GM12865 (cell line): ENCODE measurements at places on chromosomes 13 and 19.

DNA sequence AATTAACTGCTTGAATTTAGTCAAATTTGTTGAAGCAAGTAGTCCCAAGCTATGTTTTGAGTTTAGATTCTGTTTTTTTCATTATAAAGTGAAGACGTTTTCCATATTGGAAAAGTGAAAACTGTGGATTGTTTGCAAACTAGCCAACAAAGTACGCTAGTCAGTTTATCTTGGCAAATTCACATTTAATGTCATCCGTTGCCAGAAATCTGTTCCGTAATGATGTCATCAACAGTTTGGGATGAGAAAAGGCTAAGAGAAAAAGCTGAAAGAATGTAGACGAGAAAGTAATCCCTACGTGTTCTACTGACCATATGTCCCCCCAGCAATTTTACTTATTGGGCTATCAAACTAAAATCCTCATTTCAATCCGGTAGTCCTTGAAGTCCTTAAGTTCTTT is 419.6 kb downstream of the GPC6 start:
- DNase-seq: no peak

DNA sequence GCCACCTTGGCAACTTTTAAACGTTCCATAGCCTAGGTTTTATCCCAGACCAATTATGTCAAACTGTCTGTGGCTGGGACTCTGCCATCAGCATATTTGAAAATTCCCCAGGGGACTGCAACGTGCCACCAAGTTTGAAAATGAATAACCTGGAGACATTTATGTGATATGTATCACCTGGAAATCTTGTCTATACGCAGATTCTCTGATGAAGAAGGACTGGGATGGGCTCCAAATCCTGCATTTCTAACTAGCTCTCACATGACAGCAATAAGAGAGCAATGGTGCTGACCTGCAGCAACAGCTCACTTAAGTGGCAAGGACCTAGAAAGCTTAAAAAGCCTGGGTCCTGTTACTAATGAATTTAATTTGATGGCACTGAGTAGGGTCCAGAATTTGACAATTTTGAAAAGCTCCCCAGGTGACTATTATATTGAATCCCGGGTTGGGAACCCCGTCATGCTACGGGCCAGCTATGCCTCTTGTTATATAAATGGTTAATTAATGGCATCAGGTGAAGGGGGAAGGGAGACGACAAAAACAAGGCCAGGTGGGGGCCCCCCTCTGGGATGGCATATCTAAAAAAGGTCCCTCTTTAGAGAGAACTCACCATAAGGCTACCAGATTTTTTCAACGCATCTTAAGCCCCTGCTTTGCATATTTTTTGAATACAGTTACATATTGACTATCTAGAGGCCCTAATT is 213.7 kb downstream of the ZIC5 start:
- no peak for DNase-seq

DNA sequence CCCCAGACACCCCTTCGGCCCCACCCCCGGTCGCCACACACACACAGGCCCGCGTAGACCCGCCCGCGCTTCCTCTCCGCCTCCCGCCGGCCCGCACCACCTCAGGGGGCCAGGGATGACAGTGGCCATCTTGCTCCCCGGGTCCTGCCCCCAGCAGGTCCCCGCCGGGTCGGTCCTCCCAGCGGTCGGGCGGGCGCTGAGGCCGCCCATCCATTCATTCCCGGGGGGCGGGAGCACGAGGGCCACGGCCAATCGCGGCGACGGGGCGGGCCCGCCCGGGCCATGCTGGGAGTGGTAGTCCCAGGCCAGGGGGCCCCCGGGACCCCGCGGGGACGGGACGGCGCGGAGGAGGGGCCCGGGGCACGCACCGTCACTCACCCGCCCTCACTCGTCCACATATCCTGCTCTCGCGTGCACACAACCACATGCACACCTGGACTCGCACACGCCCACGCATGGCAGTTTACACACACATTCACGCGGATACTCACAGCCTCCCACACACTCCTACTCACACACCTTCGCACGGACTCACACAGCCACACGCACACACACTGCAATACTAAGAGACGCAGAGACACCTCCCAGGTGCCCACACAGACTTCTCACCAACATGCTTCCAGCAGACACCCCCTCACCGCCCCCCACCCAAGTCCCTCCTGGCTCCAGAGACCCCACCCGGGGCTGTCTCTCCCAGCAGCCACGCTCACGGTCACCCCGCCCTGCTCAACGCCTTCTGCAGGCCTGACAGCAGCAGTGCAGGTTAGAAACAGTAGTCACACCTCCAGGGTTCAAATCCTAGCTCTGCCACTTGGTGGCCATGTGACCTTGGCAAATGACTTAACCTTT is at the start of gene DPF1:
Gene DPF1, minus strand, starts transcription at position 209 of the 849 bp plus-strand sequence. Its CDS starts 80 bp downstream, at position 129.
- peak; percentile 86 for DNase-seq

- peak; percentile 35 for DNase-seq
Measured at GRCh38 chr13:23656637-23657371, 86.6 kb downstream of the TNFRSF19 start.

DNA sequence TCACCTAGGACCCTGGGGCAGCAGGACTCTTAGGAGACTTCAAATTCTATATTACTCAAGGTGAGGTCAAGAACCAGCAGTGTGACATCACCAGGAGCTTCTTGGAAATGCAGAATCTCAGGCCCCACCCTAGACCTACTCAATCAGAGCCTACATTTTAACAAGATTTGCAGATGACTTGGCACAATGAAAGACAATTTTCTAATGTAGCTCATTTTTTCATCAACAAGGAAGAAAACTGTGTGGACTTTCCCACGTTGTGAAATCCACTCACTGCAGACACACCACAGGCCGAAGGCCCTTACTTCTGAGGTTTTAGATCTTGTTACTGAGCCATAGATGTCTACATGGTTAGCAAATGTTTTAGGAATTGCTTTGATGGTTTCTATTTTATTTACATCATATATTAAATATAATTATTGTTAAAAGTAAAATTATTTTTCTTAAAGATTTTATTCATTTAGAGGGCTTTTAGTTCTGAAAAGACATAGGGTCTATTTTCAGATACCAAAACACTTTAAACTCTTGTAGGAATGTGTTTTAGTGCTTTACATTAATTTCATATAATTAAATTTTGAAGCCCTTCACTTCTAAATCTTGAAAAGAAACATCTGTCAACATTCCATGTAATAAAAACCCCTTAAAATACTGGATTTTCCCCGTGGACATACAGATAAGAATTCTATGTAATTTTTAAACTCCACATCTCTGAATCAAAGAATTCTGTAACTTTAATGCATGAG is 18.5 kb upstream of the STARD13 start:
- no peak for DNase-seq

DNA sequence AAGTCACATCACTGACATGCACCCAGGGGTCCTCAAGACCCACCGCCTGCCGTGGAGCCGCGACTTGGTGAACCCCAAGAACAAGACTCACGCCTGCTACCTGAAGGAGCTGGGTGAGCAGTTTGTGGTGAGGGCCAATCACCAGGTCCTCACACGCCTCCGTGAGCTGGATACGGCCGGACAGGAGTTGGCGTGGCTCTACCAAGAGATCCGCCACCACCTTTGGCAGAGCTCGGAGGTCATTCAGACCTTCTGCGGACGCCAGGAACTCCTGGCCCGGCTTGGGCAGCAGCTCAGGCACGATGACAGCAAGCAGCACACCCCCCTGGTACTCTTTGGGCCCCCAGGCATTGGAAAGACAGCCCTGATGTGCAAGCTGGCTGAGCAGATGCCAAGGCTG is 29.7 kb downstream of the NWD1 start:
- DNase-seq: no peak

- no peak for DNase-seq
Measured at GRCh38 chr13:41648314-41648935, 191.1 kb downstream of the RGCC start.

DNA sequence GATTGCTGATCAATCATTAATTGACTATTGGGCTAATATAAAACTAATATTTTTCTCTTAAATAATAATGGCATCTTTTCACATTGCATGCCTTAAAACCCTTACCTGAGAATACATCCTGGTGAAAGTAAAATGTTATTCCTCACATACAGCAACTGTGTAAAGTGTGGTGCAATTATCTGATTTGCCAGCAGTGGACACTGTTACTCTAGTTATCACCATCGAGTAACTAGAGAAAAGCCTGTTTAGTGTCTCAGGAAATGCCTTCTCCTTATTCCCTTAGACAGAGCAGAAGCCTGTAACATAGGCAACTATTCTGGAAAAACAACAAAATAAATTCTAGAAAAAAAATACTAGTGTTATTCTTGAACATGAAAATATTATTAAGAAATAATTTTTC is 459.8 kb downstream of the FGF14 start:
- DNase-seq: peak; percentile 25
